ENCODE measurements at places on chromosomes 5 and 9.

GRCh38 chr9:137069508-137070091 lies 757 bp downstream of the SAPCD2 start:
- ATAC-seq: no peak

DNA sequence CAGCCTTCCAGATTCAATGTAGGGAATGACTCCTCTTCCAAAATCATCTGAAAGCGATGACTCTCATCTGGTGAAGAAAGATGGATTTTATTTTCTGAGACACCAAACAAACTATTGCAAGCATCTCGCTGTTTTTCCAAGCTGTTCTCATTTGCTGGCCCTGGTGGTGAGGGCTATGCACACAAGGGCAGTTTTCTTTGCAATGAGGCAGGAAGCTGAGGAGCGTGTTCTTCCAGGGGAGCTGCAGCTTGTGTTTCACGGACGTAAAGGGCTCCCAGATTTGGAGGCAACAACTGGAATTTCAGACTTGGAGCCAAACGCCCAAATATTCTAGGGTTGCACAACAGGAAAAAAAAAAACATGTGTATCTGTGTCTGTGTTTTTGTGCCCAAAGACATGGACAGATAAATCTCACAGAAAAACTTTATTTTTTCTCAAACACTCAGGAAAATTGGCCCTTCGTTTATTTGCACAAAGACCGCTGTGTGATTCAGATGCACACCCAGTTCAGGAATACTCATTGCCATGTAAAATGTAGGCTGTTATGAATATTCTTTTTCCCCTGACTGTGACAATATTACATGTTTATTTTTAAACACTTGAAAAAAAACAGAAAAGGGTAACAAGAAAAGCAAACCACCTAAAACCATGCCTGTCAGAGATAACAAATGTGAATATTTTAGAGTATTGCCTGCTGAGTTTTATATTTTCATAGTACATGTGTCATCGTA lies 151.3 kb downstream of the GAS1 start:
- ATAC-seq: no peak

- no peak for ATAC-seq
These were observed 24.9 kb downstream of the FRMPD1 start for GRCh38 chr9:37675661-37676060.

- ATAC-seq: no peak
These were observed 88.7 kb upstream of the FAM169A start for GRCh38 chr5:74954919-74955318.

DNA sequence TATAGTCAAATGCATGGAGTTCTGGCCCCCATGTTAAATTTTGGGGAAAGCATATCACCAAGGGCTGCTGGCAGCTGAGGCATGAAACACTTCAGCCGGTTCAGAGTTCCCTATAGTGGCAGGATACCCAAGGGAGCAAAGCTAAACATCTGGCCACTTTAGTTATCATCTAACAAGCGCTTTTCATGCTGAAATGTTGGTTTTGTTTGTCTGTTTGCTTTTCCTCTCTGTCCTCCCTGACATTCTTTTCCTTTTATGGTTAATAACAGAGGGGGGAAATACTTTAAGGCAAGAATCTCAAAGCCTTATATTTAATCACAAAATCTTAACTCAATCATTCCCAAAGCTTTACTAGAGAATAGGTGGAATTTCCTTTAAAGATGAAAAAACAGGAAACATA lies 11.9 kb downstream of the APBA1 start:
- ATAC-seq: no peak

DNA sequence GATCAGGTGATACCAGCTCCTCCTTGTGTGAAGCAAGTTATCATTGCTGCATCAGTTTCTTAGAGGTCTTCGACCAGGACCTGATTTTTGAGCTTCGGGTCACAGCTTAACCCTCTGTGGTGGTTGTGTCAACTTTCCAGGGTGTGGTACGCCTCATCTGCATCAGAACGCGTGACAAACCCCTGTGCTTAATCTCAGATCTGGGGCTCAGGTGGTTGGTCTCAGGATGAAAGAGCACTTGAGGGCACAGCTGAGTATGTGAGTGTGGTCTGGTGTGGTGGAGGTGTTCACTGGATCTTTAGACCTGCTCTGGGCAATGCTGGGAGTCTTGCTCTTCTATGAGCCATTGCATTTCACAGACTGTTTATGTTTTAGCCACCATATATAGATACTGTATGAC lies 64.1 kb downstream of the OSTF1 start:
- ATAC-seq: peak; percentile 19

- no peak for ATAC-seq
These were observed 239.0 kb downstream of the FANCC start for GRCh38 chr9:95078511-95078910.

GRCh38 chr5:135242021-135242865 lies 156.8 kb downstream of the MACROH2A1 start:
- ATAC-seq: peak; percentile 20

GRCh38 chr5:124264499-124264898 lies 481.9 kb downstream of the ZNF608 start:
- ATAC-seq: no peak

- no peak for ATAC-seq
These were observed 627.7 kb downstream of the CCDC171 start for GRCh38 chr9:16180546-16180945.

DNA sequence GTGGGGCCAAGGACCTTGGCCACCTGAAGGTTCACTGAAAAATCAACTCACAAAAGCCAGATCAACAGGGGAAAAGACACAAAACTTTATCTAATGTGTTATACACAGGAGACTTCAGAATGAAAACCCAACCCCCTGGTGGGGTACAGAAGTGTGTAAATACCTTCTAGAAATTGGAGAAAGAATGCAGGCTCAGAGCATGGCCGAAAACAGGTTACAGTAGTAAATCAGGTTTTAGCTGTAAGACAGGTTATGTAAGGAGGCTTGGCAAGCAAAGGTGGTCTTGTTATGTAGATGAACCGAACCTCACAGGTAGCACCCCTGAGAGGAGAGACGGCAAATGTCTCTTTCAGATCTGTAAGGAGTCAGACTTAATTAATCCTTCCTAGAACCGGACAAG lies 10.0 kb downstream of the CEMIP2 start:
- peak; percentile 53 for ATAC-seq

DNA sequence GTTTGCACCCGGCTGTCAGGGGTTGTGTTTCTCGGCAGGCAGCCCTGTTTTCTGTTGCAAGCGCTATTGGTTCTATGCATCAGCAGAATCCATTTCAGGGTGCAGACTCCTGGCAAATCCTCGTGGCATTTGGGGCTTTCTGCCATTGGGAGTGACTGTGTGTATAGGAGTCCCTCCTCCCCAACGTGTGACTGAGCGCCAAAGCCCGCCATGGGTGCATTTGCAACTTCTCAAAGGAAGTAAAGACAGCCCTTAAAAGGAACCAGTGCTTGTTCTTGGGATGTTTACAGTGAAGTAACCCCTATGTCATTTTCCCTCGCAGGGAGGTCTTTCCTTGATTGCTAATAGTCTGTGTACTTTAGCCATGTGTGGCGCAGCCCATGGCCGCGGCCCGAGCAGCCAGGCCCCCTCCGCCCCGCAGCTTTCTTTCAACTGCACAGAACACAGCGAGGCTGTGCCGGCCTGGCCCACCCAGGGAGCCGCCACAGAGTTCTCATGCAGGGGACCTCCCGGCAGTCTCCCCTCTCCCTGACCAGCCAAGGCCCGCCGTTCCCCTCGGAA lies 175.6 kb downstream of the HSD17B3 start:
- no peak for ATAC-seq

Measured in esophagus mucosa (tissue), 1 donor.